SJSA1 (cell line): ENCODE measurements at places on chromosomes 16 and 17.

DNA sequence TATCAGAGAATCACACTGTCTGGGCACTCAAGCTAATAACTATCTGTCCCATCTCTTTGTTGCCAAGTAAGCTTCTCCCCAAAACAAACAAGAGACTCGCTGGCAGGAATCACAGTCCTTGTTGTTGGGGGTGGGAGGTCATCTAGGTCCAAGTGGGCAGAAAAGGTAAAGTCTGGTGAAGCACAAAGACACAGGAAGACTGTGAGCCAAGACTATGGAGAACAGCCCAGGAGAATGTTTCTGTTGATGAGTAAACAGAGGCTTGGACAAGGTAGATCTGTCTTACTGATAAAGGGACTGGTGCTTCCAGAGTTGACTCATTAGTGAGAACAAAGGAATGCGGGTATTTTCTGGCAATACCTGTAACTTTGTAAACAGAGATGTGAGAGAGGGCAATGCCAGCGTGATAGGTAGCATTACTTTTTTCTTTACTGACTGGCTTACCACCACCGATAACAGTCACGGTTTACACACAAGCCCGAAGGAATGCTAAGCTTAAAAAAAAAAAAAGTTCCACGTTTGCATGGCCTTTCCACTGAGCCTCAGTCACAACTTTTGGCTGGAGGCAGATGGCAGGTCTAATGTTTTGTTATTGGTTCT, 11.5 kb upstream of the MMD start:
- DNase-seq = no peak

DNA sequence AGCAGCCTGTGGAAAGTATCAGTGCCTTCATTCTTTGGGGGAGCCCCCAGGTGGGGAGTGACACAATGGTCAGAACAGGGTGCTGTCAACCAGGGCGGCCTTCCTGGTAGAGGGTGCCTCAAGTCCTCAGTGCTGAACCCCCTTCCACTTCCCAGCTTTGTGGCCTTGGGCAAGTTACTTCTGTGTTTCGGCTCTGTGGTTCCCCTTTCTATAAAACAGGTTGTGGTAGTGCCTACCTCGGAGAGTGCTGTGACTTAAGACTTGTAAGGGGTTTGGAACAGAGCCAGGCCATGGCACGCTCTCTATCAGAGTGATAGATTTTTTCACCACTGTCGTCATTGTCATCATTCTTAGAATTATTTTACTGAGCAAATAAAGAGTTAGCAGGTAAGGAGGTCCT, 141.1 kb downstream of the CCDC182 start:
- no peak for DNase-seq

- DNase-seq = no peak
These were observed 26.2 kb upstream of the RFFL start for GRCh38 chr17:35089586-35090296.

- peak; percentile 78 for DNase-seq
These were observed 767 bp downstream of the SYNGR2 start for GRCh38 chr17:78168903-78169793.

DNA sequence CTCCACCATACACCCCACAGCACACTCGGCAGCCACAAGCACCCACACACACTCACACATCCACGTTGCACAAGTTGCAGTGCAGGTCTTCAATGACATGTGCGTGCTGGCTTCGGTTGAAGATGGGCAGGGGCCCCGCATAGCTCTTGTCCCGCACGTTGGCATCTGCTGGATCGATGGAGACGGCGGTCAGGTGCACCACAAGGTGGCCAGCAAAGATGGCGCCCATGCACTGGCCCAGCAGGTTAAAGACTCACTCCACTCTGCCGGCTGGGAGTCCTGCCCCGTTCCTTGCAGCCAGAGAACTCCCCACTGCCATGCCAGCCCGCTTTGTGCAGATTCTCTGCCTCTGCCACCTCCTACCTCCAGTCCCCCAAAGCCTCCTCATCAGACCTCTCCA, 7.6 kb upstream of the TPPP3 start:
- no peak for DNase-seq

DNA sequence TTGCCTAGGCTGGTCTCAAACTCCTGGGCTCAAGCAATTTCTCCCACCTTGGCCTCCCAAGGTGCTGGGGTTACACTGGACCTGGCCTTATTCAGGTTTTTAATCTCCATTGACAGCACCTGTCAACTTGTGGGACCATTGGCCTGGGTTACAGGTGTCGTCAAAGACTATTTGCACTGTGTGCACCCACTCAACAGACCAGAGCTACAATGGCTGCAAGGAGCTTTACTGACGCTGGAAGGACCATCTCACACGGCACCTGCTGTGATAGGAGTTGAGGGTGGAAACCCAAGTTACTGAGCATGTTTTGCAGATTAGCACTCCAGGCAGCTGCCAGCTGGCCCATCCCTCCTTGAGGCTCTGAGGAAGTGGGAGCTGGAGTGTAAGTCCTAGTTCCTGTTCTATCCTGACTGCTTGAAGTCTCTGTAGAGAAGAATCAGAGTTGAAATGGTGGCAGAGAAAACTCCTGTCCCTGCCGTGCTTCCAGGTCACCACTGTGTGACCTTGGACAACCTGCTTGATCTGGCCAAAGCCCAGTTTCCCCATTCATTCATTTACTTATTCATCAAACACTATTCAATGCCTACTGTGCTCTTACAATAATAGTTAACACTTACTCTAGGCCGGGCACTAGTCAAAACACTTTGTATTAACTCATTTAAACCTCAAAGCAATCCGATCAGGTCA, 42.4 kb upstream of the LONP2 start:
- DNase-seq = no peak
